ENCODE measurements at places on chromosomes 6 and 20.
A peak's percentile ranks its signal among the peaks of the same experiment; 100 is the strongest.

- DNase-seq: no peak
These were observed 27.6 kb downstream of the MRAP2 start for GRCh38 chr6:84061174-84061573.

DNA sequence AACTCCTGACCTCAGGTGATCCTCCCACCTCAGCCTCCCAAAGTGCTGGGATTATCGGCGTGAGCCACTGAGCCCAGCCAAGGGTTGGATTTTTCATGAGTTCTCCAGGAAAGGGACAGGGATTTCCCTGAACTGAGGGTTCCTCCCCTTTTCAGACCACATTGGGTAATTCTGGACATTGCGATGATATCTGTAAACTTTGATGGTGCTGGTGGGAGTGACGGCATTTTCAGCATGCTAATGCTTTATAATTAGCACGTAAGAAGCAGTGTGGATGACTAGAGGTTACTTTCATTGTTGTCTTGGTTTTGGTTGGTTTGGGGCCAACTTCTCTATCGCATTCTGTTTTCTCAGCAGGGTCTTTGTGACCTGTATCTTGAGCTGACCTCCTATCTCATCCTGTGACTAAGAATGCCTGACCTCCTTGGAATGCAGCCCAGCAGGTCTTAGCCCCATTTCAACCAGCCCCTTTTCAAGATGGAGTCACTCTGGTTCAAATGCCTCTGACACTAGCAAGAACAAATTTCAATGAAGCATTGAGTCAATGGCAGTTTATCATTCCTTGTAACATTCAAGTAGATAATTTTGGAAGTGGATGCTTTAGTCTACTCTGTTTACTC lies 156.5 kb downstream of the TTLL2 start:
- no peak for DNase-seq

DNA sequence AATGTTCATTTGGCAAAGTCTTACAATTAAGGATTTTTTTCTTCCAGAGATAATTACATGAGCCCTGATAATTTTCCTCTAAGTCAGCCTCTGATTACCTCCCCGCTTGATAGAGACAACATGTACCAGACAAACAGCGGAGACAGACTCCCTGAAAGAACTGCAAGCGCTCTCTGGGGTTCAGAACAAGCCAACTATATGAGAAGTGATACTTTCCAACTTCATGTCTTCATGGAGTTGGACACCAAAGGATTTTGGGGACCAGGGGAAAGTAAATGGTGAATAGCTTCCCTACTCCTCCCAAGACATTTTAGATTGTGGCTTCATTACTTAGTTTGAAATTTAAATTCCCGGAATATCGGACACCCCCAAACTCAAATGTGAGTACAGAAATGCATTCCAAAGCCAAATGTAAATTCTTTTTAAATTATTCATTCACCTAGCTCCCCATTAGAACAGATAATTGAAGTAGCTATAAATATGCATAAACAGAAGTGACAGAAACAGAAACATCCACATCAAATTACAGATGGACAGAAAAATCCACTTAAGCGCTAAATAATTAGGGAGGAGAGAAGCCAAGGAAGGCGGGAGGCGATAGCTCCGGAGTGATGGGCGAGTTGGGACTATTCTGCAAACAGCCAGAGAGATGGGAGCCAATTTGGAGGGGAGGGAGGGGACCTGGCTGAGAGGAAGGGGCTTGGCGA lies 129.7 kb upstream of the AKAP12 start:
- DNase-seq: no peak

GRCh38 chr20:63442100-63442493 lies 30.4 kb downstream of the KCNQ2 start:
- DNase-seq: peak; percentile 7

- no peak for DNase-seq
These were observed 22.0 kb upstream of the RIPK1 start for GRCh38 chr6:3046295-3046694.

GRCh38 chr6:37731888-37732287 lies 34.2 kb upstream of the MDGA1 start:
- DNase-seq: no peak

- no peak for DNase-seq
These were observed 35.9 kb upstream of the FAM50B start for GRCh38 chr6:3813150-3813780.

- no peak for DNase-seq
These were observed 12.5 kb upstream of the ZDHHC14 start for GRCh38 chr6:157368359-157369049.

DNA sequence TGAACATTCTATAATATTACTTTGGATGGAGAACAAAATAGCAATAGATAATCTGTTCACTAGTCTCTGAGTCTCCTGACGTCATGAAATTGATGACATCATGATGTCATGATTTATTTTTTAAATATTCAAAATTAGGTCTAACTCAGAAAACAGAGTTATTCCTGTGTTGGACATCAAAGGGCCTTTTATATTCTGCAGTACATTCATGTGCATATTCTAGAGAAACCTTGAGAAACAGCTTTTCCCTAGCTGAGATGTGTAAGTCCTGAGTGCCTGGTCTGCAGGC lies 53.3 kb downstream of the MYB start:
- DNase-seq: no peak

DNA sequence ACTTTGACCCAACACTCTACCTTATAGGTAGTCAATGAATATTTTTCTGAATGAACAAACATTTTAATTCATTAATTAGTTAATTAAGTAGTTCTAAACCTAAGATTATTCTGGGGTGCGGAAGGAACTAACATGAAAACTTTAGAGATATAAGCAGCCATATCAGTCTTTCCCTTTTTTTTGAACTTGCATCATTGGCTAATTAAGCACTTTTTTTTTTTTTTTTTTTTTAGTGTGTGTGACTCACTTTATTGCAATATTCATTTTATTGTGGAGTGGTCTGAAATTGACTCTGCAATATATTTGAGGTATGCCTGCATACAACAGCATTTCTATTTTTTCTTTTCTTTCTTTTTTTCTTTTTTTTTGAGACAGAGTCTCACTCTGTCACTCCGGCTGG lies 21.8 kb upstream of the AMD1 start:
- DNase-seq: no peak

DNA sequence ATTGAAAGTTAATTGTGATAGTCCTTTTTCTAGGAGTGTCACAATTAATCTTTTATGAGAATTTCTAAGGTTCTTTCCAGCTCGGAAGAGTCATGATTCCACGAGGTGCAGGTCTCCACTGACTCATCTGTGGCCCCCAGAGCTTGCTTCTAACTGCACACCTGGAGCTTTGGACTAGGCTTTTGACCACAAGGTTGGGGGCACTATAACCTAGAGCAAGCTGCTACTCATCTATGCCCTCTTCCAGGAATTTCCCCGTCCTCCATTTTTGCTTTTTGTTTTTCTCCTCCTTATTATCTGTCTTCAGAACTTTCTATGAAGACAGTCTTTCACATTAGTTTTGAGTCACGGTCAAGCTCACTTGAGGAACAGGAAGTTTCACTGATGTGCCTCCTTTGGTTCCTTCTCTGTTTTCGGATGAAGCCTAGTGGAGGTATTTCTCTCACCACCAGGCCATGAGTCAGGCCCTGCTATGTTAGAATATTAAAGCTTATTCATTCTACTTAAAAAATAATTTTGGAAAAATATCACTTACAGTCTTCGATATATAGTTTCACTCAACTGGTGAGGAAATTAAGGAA lies 119.2 kb upstream of the INSM1 start:
- no peak for DNase-seq

DNA sequence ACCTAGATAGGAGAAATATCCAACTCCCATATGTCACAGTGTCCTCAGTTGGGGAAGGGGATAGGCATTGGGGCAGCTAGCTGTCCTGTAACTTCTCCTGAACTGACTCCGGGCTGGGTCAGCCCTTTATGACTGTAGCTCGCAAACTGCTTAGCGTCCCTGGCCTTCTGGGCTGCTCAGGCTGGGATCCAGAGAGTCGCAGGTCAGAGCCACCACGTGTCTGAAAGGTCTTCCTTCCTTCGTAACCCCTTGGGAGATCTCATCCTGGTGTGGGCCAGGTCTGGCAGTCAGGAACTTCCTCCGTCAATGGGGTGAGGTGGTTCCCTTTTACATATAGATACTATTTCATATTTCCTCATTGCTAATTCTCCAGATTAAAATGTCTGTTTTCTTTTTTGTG lies 28.8 kb upstream of the HINT3 start:
- DNase-seq: no peak

DNA sequence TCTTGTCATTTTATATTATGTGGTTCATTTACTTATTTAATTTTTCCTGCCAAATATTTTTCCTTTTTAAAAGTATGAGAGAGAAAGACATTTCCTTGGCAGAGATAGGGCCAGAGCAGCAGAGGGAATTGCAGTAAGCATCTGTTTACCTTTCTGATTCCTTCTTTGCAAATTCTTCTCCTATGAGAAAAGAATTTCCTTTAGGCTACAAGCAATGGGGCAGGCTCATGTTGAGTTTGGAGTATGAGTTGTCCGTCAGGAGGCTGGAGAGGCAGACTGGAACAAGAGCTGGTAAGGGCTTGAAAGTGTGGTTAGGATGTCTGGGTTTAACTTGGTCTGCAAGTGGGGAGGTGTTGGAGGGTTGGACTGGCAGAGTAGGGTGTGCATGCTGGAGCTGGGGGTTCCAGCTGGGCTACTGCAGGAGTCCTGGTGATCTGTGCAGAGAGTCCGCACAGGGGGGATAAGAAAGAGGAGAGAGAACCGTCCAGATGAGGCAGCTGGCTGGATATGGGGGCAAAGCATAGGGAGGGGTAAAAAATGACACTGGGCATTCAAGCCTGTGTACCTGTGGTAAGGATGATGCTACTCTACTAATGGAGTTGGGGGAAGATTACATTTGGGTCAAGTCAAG lies 19.7 kb downstream of the TIAM2 start:
- DNase-seq: no peak

DNA sequence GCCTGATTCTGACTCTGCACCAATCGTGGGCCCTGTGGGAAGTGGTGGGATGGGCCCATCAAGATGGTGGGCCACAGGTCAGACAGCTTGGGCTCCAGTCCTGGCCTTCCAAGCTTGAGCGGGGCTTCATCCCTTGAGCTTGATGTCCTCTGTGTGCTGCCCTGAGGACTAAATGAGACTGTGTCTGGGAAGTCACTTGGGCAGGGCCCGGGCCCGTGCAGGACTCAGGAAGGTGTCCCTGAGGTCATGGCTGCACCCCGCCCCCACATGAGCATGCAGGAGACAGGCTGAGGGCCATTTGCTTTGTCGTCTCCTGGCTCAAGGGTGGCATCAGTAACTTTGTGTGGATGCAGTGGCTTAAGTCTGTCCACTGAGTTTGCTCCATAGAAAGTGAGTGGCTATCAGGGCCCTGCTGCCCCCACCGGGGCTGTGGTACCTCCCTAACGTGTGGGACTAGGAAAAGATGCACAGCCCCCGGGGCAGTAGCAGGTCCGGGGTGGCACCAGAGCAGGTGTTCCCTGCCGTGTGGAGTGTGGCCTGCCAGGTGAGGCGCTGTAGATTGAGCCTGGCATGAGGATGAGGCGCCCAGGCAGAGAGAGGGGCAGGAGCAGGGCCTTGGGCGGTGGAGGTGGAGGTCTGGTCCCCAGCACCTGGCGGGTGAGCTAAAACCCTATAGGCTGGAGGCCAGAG lies 298.6 kb downstream of the TAF4 start:
- DNase-seq: no peak

DNA sequence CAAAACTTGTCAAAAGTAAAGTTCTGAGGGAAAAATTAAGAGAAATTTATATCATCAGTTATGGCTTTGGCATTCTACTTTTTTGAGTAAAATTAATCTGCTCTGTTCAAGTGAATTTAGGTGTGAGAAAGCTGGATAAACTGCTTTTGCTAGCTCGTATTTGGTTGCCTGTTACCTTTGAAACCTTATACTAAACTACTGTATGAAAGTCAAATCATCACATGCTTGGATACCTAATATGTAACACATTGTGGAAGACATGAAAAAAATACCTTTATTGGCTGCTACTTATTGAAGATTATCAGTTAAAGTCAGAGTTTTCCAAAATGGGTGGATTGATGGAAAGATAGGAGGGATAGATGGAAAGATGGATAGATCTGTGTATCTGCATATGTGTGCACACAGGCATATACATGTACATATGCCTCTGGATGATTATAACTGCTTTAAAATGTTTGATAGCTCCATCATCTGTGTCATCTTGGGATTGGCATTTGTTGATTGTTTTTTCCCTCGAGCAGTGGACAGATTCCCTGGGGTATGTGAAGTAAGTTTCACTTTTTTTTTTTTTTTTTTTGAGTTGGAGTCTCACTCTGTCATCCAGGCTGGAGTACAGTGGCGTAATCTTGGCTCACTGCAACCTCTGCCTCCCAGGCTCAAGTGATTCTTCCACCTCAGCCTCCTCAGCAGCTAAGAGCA lies 24.3 kb downstream of the SCAF8 start:
- no peak for DNase-seq

GRCh38 chr20:63087872-63088680 lies 81.3 kb upstream of the BHLHE23 start:
- DNase-seq: no peak

DNA sequence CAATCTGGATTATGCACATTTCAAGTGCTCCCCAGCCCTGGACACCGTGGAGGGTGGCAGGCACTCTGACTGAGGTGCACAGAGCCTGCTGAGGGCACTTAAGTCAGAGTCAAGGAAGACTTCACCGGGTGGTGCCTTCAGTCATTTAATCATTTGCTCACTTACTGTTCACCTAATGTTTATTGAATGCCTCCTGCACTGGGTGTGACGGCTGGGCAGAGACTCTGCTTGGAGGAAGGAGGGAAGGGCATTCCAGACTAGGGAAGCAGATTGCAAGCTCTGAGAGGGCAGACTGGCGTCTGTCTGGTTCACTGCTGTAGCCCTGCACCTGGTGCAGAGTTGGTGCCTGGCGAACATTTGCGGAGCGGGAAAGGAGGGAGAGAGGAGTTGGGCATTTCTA lies 54.2 kb upstream of the FAM83D start:
- no peak for DNase-seq

- DNase-seq: no peak
These were observed 44.9 kb upstream of the PKHD1 start for GRCh38 chr6:52132292-52132691.

DNA sequence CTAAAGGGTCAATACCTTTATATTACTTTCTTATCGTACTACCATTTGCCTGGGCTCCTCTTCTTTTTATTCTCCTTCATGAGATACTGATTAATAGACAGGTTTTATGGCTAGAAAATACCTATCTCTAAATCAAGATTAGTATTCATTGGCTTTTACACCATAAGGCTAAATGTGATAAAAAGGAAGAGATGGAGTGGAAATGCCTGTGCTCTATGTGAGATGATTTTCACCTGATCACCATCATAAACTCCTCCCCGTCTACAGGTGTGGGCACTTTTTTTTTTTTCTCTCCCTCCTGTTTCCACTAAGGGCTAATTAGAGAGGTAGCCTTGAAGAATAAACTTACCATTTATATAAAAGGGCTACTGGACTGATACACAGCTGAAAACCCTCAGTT lies at the start of gene GLYATL3:
TSS of gene GLYATL3 (plus strand) at position 301 of the 400 bp plus-strand sequence. CDS start 12,068 bp downstream, outside the sequence.
- no peak for DNase-seq

DNA sequence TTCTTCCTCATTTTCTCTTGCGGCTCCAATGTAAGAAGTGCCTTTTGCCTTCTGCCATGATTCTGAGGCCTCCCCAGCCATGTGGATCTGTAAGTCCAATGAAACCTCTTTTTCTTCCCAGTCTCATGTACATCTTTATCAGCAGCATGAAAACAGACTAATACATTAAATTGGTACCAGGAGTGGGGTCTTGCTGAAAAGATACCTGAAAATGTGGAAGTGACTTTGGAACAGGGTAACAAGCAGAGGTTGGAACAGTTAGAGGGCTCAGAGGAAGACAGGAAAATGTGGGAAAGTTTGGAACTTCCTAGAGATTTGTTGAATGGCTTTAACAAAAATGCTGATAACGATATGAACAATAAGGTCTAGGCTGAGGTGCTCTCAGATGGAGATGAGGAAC lies 316.7 kb upstream of the HS3ST5 start:
- no peak for DNase-seq

GRCh38 chr6:98203170-98203806 lies 631.1 kb upstream of the POU3F2 start:
- no peak for DNase-seq

Measured in stimulated activated CD4-positive, alpha-beta T cell treated with anti-CD3 and anti-CD28 coated beads, Interleukin-1b, Interleukin-23, amount 100 ng/mL, for 1 hour (primary cell).